ENCODE measurements at places on chromosomes 4 and X.
A peak's percentile ranks its signal among the peaks of the same experiment; 100 is the strongest.

- DNase-seq: no peak
Measured at GRCh38 chr4:1403591-1404572, 2.4 kb downstream of the NKX1-1 start.

- no peak for DNase-seq
Measured at GRCh38 chrX:85159644-85160043, 83.9 kb downstream of the SATL1 start.

DNA sequence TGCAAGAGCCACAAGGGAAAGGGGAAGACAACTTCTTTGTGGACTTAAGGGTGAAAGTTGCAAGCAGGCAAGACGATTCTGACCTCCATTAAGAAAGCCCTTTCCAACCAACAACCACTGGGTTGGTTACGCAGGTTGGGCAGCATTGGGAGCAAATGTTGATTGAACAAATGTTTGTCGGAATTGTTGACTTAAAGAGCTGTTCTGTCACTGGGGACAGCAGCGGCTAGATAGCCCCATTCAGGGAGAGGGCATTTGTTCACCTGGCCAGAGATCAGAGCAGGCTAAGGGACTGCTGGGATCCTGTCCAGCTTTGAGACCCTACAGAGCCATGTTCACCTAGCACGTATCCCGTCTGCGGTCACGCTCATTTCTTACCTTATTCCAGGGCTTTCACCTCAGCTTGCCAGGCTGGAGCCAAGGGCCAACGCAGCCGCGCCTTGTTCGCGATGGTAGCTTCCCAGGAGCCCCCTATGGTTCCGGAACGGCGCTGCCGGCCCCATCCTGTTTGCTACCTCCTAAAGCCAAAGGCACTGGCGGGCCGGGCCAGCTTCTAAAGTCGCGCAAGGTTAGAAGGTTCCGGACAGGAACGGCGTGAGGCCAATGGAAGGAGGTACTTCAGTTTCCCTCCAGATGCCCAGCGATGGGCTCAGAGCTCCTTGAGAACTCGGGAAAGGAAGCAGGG is 24.6 kb downstream of the F9 start:
- DNase-seq: no peak

DNA sequence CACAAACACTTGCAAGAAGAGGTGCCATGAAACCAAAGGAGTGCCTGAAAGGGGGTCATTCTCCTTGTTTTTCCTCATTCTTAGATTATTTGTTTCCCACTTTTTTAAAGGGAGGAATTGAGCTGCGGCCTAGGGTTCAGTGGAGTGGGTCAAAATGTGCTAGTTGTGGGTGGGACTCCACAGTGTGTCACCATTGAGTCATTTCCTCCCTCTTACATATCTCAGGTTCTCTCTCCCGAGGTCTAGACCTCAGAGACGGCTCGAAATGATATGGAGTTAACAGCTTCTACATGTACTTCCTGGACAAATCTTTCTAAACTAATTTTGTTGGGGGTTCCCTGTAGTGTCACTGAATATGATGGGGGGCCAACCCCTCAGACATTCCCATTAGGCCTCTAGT is 328.4 kb upstream of the SPANXN1 start:
- no peak for DNase-seq

DNA sequence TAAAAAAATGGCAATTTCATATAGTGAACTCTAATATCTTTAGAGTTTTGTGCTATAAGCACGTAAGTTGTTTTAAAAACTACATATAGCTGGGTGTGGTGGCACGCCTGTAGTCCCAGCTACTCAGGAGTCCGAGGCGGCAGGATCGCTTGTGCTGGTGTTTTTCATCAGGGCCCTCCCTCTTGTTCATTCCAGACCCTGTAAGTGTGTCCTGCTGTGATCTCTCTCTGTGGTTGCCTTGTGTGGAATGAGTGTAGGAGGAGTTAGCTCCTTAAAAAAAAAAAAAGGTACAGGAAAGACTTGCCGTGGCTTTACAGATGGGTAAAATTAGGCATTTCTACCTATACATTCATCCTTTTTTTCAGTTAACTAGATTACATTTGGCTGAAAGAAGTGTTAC is 35.4 kb downstream of the RBBP7 start:
- DNase-seq: no peak

DNA sequence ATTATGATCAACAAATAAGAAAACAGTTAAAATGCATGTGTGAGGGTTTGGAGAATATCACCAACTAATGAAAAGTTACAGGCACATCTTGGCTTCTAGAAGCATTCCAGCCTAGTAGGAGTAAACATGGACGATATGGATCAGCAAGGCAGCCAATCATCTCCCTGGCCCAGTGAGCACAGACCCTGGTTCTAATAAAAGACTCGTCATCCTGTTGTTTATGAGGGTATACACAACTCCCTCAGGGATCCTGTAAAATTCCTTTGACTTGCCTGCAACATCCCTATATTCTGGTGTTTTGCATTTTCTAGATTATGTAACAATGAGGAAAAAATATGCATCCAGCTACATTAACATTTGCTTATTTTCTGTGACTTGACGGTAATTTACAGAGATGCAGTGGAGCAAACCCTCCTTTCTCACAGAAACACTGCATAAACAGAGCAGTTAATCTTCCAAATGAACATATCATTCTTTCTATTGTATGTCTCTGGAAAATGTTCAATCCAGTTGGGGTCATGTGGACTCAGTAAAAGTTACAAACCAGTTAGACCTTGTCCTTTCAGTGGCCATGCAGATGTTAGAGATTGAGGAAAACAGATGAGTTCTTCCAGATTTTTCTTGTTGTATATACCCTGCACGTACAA is 88.9 kb upstream of the NDP start:
- DNase-seq: no peak

- DNase-seq: peak; percentile 64
Measured at GRCh38 chr4:2837904-2838496, 5.6 kb upstream of the ADD1 start.

- no peak for DNase-seq
Measured at GRCh38 chr4:153785910-153786721, 2.8 kb downstream of the SFRP2 start.

DNA sequence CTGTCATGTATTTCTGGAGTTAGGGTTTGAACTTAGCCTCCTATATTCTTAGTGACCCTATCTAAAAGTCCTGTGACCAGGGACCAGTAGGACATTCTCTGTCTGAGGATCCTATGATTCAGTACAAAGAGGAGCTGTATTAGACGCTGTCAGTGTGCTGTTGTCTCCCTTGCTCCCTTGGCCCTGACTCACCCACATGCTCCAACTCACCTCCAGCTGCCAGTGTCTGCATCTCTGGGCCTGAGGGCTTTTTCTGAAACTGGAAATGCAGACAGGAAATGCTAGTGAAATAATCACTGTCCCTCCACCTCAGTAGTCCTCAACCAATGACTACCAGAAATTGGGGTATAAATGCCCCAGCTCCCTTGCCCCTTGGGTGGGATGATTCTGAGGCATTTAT is 535.3 kb upstream of the RPS6KA3 start:
- no peak for DNase-seq

- no peak for DNase-seq
Measured at GRCh38 chr4:152278505-152279233, 257.2 kb downstream of the FBXW7 start.

- DNase-seq: no peak
Measured at GRCh38 chr4:14596904-14597303, 405.4 kb upstream of the CPEB2 start.

DNA sequence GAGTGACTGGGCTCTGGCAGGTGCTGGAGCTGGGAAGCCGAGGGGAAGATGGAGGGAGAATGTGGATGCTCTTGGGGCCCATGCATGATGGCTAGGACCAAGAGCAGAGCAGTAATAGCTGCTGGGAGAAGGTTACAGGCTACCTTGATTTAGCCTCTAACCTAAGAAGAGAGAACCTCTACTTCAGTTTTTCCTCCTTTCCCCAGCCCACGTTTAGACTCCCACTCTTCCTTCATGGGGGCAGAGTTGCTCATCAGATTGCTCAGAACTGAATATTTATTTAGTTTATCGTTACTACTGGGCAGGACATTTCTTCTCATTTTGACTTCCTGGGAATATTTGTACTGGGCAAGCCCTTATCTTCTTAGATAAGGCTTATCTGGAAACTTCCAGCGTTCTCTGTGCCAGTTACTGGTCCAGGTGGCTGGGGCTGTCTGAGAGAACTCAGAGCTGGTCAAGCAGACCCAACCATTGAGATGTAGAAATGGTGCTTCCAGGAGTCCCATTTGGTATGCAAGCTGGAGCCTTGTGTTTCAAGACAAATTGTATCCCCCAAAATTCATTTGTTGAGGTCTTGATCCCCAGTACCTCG is 442.9 kb upstream of the BOD1L1 start:
- no peak for DNase-seq

DNA sequence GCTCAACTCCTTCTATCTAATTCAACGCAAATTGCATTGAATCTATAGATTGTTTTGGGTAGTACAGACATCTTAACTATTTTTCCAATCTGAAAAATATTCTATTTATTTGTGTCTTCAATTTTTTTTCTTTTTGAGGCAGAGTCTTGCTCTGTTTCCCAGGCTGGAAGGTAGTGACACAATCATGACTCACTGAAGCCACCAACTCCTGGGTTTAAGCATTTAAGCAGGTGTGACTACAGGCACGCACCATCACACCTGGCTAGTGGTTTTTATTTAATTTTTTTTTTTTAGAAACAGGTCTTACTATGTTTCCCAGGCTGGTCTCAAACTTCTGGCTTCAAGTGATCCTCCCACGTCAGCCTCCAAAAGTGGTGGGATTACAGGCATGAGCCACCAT is 98.3 kb downstream of the GK start:
- DNase-seq: no peak

GRCh38 chrX:9729171-9729885 is 36.3 kb downstream of the GPR143 start:
- DNase-seq: no peak

GRCh38 chrX:1355131-1356046 is 18.8 kb downstream of the IL3RA start:
- DNase-seq: no peak

Measured in effector CD4-positive, alpha-beta T cell (primary cell).